Cerebellum (tissue), 4 donors: ENCODE measurements at places on chromosomes 1 and 21. TPM values are rescaled to one million over a fixed set of nuclear protein-coding genes. Genes with fewer than 3 reads are reported as not detected.

The FCRL2 gene
- not detected for total RNA-seq

GRCh38 chr1:93707956-93708355 is 26.3 kb upstream of the BCAR3 start:
- no peak for DNase-seq

DNA sequence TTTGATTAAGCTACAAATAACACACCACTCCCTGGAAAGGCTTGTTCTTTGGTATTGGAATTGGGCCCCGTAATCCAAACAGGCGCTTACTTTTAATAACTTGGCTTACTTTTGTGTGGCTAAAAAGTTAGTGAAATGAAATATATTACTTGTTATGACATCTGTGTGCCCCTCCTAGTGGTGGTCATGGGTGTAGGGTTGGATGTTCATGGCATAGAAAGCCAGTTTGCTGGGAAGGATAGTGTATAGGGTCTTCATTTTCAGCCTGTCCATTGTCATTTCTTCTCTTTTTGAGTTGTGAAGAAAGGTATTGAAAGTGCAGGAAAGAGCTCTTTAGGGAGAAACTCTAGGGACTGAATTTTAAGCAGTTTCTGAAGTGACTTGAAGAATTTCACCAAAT is 5.9 kb downstream of the CDC14A start:
- DNase-seq: no peak

The OR6K3 gene
- total RNA-seq: not detected

DNA sequence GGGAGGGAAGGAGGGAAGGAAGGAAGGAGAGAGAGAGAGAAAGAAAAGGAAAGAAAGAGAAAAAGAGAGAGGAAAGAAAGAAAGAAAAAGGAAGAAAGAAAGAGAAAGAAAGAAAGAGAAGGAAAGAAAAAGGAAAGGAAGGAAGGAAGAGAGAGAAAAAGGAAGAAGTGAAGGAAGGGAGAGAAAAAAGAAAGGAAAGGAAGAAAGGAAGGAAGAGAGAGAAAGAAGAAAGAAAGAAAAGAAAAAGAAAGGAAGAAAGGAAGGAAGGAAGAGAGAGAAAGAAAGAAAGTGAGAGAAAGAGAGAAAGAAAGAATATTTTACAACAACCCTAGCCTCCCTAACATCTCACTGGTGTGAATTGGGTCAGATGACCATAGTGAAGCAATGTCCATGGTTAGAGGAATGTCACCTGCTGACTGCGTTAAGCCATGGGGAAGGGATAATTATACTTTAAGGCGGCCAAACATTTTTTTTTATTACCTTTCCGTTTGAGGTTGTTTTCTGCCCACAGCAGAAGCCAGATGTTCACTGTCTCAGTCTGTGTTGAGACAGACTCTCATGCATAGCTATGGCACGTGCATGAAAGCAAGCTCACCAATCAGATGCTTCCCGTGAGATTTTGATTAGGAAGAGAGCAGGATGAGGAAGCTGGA is 76.4 kb downstream of the SNRPE start:
- no peak for DNase-seq

DNA sequence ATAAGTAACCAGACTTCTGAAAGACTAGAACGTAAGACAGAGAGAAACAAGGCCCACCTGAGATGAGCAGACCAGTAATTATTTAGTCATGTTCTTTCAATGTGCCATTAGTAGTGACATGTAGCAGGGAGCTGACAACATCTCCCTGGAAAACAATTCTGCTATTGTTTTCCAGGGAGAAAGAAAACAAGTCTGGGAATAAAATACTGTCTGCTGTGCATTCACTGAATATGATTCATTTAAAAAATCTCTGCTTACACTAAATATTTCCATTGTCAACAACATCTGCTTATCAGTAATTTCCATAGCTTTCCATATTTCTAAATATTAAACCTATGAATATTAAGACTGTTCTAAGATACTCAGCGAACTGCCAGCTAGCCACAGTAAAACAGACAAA is 80.0 kb downstream of the VCAM1 start:
- DNase-seq: no peak

GRCh38 chr1:247266053-247266452 is 10.2 kb downstream of the VN1R5 start:
- DNase-seq: no peak

The OR6N2 gene
- not detected for total RNA-seq

- no peak for DNase-seq
Observed at GRCh38 chr1:172185211-172185610, 235.3 kb upstream of the C1orf105 start.

GRCh38 chr1:214540324-214540723 is 11.1 kb downstream of the PTPN14 start:
- no peak for DNase-seq

GRCh38 chr1:64469116-64469976 is 583 bp upstream of the CACHD1 start:
- no peak for DNase-seq

- no peak for DNase-seq
Observed at GRCh38 chr1:42454403-42454802, 1.4 kb downstream of the ZMYND12 start.

GRCh38 chr1:110235181-110235833 is 25.2 kb downstream of the KCNC4 start:
- no peak for DNase-seq

The PIGR gene
- total RNA-seq: 3.5 TPM

The SPATA21 gene
- not detected for total RNA-seq

- no peak for DNase-seq
Observed at GRCh38 chr1:241357366-241358340, 648 bp upstream of the RGS7 start.
